ENCODE measurements at places on chromosomes 5 and 9.

- DNase-seq = no peak
These were observed 80.6 kb upstream of the POU5F2 start for GRCh38 chr5:93821891-93822415.

- DNase-seq = no peak
These were observed 173.2 kb downstream of the GABRB2 start for GRCh38 chr5:161373345-161373707.

DNA sequence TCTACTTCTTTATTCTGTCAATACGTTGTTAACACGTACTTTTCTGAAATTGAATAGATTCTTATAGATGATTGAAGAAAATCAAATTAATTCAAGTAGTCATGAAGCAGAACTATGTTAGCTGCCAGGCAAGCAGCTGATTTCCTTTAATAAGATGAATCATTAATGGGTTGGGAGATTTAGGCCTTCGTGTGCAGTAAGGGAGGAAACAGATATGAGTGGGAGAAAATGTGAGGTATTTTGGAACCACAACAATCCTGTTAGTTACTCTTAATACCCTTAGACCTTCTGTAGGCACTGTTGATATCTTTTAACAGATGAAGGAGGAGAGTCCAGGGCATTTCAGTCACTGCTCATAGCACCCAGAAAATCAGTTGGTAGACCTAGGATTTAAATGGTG is 121.0 kb downstream of the AOPEP start:
- no peak for DNase-seq

DNA sequence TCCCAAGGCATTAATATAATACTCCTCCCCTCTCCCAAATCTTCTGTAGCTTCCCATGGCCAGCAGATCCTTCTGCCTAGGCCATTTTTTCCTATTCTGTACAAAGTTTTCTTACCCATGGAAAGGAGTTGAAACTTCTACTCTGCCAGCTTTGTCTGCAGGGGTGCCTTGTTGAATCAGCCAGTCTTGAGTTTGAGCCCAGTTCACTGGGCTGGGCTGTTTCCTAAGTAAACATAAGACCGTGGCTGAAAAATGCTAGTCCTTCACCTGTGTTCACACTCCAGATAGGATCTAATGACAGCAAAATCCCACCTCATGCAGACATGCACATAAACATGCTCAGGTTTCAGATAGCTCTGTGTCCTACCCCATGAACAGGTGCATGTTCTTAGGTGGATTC is 10.4 kb downstream of the TEX48 start:
- DNase-seq = no peak

- DNase-seq = no peak
These were observed 2.0 kb upstream of the ZNF462 start for GRCh38 chr9:106860721-106861639.

DNA sequence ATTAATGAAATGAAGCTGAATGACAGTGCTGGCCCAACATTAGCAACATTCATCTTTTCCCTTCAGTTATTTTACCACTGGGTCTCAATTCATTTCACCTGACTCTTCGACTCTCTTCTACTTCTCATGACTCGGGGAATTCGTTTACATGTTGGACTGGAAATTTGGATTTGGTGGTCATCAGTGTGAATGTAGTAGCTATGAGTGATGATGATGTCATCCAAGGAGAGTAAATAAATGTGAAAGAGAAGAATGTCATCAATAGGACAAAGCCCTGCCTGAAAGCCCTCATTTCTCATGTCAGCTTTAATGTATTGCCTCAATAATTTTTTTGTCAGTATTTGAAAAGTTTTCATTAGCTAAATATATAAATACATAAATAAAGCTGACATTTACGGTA is 21.9 kb upstream of the CFAP95 start:
- no peak for DNase-seq

- DNase-seq = no peak
These were observed 617.8 kb downstream of the PDE4D start for GRCh38 chr5:59275510-59276324.

All from CD14-positive monocyte (primary cell).